Eye (tissue), 1 donor: ENCODE measurements at places on chromosomes 3 and 15.
A peak's percentile ranks its signal among the peaks of the same experiment; 100 is the strongest.

GRCh38 chr3:152331018-152331541 is 62.4 kb downstream of the MBNL1 start:
- no peak for DNase-seq

GRCh38 chr3:27669591-27669990 is 52.5 kb downstream of the EOMES start:
- DNase-seq, result no peak

- DNase-seq, result no peak
Observed at GRCh38 chr3:156373654-156374053, 181.3 kb downstream of the SSR3 start.

DNA sequence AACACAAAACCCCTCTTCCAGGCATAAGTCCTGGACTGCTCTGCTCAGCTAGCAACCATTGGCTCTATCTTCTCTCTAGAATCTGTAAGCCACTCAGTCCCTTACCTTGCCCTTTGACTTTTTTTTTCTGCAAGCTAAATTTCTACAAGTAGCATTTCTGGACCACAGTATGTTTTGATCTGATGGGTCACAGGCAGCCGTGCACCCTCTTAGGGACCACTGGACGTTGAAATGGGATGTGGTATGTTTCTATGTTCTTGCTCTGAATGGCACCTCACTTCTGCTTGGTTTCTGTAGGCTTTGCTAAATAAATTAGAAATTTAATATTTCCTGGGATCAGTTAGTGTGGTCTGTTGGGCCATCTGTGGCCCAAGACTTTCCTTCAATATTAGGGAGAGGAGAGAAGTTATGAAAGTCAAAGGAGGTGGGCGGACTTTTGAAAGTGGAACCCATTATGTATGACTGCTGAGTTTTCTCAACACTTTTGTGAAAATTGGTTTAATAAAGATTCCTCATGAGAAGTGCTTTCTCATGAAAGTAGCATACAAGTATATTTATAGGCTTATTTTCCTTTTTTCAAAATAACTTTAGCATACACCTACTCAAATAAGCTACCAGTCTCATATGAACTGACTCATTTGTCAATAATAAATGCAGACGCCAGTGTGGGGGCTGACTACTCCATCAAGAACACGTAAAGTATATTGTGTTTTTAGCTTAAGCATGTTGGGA is 18.4 kb upstream of the TIPARP start:
- no peak for DNase-seq

- DNase-seq, result no peak
Observed at GRCh38 chr3:162142511-162142910, 645.9 kb downstream of the OTOL1 start.

DNA sequence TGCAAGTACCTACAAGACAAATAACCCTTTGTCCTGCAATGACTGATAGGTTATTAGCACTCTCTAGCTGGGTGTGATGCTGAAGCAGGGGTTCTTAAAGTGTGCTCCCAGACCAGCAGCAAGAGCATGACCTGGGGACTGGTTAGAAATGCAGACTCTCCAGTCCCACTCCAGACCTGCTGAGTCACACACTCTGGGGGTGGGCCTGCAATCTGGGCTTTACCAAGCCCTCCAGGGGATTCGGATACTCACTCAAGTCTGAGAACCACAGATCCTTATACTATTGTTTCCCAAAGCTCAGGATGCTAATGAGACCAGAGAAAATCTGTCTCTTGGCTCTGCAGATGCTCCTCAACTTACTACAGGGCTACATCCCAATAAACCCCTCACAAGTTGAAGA is 142.1 kb upstream of the RAD18 start:
- no peak for DNase-seq

GRCh38 chr15:43872416-43873020 is 45.7 kb downstream of the WDR76 start:
- peak; percentile 89 for DNase-seq

DNA sequence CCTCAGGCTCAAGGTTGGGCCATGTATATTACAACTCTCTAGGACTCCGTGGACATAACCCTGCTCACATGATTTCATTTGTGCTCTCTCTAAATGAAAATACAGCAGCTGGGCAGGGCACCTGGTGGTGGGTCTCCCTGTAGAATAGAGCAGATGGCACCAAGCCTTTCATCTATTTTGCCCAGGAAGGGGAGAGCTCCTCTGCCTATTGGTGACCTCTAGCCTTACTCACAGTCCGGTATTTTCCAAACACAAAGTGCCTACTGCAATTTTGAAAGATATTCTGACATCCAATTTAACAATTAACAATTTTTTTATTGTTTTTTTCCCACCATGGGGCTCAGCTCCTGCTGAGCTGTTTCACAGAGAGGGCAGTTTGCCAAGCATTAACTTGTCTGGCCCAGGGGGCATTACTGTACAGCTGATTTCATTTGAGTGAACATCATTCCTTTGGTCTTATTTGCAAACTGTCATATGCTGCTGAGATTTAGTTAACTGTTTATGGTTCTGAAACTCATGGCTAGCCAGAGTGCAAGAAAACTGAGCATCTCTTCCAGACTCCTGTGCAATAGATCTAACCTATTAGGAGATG is 474.0 kb downstream of the EPHB1 start:
- DNase-seq, result peak; percentile 81

DNA sequence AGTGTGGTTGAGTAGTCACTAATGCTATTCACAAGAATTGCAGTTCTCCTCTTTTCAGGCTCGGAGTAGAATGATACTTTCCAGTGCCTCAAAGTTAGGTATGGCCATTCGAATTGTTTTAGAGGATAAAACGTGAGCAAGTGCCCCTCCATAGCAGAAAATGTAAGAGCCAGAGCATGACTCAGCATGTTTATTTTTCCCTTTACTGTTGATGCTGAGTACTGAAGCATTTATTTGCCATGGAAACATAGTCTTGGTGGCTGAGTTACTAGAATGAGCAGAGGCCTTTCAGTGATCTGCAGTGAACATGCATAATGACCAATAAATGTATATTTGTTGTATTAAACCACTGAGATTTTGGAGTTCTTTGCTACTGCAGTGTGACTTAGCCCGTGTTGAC is 540.6 kb downstream of the NLGN1 start:
- no peak for DNase-seq

DNA sequence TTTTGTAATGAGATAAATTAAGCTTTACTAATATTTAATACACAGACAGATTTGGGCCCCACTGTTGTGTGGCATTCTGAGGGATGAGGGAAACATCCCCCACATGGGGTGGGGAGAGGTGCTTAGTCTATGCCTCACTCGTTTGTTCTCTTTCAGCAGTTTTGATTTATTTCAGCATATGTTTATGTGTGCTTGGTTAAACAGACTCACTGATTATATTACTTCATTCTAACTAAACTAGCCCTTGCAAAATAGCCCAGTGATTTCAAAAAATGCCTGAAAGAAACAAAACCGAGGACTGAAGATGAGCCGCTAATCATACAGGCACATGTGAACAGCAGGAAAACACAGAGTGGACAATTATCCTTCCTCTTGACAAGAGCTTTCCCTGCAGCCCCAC is 27.2 kb downstream of the TNFAIP8L3 start:
- peak; percentile 58 for DNase-seq

DNA sequence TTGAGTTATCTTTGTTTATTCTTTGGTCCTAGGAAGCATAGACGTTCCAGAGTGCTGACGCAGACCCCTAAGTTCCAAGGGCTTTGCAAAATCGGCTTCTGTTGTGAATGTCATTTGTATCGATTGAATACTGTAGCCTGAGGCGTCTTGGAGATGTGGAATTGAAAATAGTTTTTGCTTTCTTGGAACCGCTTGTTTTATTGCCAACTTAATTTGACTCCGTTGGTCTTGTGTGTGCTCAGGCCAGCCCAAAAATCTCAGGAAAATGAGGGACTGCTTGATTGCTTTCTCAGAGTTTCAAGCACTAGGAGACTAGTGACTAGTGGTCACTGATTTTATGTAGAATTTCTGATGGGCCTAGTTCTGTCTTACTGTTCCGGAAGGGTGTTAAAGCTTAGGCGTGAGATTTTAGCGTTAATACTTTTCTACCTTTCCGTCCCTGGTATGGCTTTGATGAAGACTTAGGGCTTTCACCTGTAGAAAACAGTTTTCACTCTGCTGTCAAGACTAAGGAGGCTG is 263 bp upstream of the UTS2B start:
- peak; percentile 76 for DNase-seq

- no peak for DNase-seq
Observed at GRCh38 chr15:43886558-43886957, 59.8 kb downstream of the WDR76 start.

DNA sequence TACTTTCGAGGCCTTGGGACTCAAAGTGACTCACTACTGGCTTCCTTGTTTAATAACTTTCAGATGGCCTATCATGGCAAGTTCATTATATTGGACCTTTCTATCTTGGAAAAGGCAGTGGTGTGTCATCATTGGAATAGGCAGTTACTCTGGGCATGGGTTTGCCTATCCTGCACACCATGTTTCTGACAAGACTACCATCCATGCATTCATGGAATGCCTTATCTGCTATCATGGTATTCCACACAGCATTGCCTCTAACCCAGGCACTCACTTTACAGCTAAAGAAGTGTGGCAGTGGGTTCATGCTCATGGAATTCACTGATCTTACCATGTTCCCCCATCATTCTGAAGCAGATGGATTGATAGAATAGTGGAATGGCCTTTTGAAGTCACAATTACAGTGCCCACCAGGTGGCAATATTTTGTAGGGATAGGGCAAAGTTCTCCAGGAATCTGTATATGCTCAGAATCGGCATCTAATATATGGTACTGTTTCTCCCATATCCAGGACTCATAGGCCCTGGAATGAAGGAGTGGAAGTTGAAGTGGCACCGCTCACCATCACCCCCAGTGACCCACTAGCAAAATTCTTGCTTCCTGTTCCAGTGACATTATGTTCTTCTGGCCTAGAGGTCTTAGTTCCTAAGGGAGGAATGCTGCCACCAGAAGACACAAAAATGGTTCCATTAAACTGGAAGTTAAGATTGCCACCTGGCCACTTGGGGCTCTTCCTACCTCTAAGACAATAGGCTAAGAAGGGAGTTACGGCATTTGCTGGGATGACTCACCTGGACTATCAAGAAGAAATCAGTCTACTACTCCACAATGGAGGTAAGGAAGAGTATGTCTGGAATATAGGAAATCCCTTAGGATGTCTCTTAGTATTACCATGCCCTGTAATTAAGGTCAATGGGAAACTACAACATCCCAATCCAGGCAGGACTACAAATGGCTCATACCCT is 1161.4 kb downstream of the SI start:
- DNase-seq, result peak; percentile 2

DNA sequence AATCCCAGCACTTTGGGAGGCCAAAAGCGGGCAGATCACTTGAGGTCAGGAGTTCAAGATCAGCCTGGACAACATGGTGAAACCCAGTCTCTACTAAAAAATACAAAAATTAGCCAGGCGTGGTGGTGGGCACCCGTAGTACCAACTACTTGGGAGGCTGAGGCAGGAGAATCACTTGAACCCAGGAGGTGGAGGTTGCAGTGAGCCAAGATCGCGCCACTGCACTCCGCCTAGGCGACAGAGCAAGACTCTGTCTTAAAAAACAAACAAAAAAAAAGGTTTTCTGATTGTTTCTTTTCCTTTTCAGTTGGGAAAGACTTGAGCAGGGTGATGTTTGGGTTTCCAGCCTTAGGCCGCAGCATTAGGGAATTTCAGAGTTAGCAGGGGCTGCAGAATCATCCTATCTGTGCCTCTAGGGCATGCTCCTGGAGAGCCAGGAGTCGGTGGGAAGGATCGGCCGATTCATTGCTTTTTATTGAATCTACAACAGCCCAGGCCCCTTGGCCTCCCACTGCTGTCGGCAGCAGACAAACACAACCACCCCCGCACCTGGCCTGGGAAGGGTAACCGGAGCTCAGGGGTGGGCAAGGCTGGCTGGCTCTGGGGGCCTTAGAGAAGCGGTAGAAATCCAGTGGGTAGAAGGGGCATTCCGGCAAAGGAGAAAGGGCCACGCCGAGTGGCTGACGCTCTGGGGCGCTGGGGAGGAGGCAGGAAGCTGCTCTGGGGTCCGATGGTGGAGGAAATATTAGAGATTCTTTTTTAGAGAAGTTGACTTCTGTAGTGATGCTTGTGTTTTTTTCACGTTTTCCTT is 6.3 kb downstream of the CHAC1 start:
- no peak for DNase-seq

- DNase-seq, result no peak
Observed at GRCh38 chr15:81929557-81929956, 116.3 kb downstream of the MEX3B start.
